ENCODE measurements at places on chromosomes 16 and 17.

- DNase-seq = no peak
Observed at GRCh38 chr16:4933433-4933832, 3.5 kb downstream of the PPL start.

DNA sequence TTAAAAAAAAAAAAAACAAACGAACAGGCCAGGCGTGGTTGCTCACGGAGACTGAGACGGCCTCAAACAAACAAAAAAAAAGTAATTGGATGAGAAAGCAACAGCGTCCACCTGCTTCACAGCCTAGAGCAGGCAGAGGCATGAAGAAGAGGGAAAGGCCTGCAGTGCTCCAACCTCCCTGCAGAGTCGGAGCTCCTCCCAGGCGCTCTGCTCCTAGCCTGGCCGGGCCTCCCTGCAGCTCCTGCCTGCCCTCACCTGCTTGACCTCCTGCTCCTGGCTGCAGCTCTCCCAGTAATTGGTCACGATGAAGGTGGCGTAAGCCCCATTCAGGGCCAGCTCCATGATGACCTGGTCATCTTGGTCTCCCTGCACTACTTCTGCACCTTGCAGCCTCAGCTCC is 5.5 kb downstream of the NMRAL1 start:
- no peak for DNase-seq

- peak; percentile 49 for DNase-seq
Observed at GRCh38 chr17:20116683-20117309, 107.6 kb downstream of the SPECC1 start.

DNA sequence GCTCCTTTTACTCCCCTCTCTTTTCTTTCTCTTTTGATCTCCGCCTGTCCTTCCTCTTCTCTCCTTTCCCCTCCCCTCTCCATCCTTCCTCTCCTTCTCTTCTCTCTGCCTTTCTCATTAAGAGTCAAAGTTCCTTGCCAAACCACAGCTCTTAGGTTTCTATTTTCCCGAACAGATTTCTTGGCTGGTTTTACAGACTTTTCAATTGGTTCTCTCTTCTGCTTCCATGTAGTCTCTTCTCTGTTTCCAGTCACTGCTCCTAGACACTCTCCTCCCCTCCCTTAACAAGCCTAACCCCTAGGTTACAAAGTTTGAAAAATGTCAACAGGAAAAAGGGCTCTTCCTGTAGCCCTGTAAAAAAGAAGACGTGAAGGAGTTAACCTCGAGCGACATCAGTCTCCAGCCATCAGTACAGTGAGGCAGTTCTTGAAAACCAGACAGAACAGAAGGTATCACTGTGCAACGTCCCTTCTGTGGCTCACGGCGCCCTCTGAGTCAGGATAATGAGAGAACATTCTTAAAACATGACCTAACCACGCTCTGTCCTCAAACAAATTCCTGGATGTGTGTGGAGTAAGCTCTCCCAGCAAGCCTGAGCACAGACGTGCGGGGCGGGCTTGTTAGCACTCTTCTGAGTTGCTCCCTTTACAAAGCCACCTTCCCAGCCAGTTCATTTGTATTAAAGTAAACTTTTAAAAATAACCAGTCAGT is 11.6 kb upstream of the MARCHF10 start:
- peak; percentile 89 for DNase-seq

- peak; percentile 42 for DNase-seq
Observed at GRCh38 chr17:64531955-64532371, 25.2 kb downstream of the CEP95 start.

GRCh38 chr16:12149971-12150370 is 173.4 kb downstream of the SNX29 start:
- DNase-seq = no peak

GRCh38 chr17:74920642-74921025 is 2.4 kb downstream of the USH1G start:
- DNase-seq = no peak

DNA sequence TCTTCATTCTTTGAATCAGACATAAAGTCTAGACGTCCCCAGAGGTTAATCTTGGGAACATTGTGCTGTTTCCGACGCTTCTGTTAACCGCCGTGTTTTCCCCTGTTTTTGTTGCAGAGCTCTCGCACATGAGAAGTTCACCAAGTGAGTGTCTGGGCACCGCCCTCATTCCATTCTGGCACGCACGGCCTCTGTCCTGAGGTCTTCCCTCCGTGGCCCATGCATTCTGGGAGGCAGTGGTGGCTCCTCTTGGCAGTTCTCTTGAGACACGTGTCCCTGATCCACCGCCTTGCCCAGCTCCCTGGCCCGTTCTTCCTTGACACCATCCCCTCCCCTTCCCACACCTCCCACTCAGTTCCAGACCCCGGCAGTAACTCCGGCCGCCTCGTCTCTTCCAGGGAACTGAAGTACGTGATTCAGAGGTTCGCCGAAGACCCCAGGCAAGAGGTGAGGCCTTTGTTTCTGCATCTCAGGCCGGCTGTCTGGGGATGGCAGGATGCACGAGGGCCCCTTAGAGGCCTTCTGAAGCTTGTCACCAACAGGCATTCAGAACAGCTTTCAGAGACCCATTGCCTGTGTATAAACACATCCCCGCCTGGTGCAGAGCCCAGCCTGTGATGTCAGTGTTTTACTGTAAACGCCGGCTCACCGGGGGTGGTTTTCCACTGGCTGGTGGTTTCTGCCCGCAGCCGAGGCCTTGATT is 85.9 kb upstream of the PLCG2 start:
- peak; percentile 51 for DNase-seq

DNA sequence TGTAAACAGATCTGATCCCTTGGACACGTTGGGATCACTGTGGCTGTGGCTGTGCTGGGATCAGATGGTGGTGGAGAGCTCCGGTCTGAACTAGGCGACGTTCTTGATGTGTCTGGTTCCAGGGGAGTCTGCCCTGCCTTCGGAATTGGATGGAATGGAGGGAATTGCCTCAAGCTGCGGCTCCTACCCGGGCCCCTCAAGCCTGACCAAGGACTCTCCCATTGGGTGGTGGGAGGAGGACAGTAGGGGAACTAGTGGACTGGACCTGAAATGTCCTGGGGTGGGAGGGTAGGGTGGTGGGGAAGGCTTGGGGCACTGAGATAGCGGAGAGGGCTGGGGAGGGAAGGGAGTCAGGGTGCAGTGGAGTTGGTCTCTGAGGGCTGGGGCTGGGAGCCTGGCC is 3.2 kb upstream of the UBALD1 start:
- DNase-seq = no peak

- DNase-seq = no peak
Observed at GRCh38 chr17:1183171-1183873, 3.5 kb upstream of the ABR start.

GRCh38 chr17:6475411-6475810 is 31.2 kb downstream of the PIMREG start:
- no peak for DNase-seq

DNA sequence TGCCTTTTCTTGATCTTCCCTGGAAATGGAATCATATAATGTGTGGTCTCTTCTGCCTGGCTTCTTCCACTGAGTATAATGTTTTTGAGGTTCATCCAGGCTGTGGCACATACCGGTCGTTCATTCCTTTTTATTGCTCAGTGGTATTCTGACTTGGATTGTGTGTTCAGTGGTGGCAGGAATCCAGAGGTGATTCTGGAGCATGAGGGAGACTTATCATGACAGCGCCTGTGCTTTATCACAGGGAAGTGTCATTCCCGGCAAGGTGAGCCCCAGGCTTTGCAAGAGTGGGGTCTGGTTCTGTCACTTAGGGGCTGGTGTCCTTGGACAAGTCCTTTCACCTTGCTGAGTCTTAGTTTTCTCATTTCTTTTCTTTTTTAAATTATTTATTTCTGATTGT is 53.0 kb downstream of the IRX3 start:
- DNase-seq = no peak

GRCh38 chr17:4534928-4535666 is 20.1 kb downstream of the MYBBP1A start:
- DNase-seq = peak; percentile 20

GRCh38 chr17:31559584-31560501 is 168.4 kb downstream of the RAB11FIP4 start:
- DNase-seq = peak; percentile 49

GRCh38 chr16:61676740-61677139 is 359.5 kb downstream of the CDH8 start:
- DNase-seq = no peak

DNA sequence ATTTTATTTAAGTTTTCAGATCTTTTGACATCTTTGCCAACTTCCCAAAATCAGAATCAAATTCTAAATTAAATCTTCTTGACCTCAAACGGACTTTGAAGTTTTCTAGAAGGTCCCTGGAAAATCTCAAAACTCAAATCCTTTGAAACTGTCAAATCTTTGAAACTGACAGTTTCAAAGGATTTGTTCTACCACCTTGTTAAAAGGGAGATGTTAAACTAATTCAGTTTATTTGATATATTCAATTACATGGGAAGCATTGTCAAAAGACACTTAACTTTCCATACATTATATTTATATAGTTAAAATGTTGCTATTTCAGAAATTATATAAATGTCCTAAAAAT is 3.4 kb upstream of the DPEP1 start:
- no peak for DNase-seq

GRCh38 chr17:47981462-47981861 is 10.5 kb downstream of the CDK5RAP3 start:
- no peak for DNase-seq

GRCh38 chr17:5526821-5527598 is 40.6 kb downstream of the MIS12 start:
- peak; percentile 92 for DNase-seq

GRCh38 chr16:47965439-47965838 is 190.4 kb downstream of the ABCC12 start:
- no peak for DNase-seq

- DNase-seq = no peak
Observed at GRCh38 chr17:79988185-79988971, 47.3 kb downstream of the TBC1D16 start.

DNA sequence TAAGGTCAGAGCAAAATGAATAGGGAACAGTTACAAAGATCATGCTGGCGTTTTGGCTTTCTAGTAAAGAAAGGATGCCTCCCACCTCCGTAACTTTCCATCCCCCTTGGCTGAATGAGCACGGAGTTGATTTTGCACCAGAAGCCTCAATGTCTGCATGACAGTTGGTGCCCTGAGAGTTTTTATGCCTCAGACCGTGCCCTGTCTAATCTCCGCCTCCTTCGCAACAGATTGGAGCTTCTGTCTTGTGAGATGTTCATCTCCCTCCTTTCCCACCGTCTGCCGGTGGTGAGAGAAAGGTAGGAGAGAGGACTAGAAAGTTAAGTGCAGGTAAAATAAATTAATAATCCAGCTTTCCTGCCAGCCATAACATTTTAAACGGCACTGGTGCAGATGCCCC is 1.9 kb downstream of the HS3ST4 start:
- DNase-seq = no peak

- no peak for DNase-seq
Observed at GRCh38 chr17:80663781-80664206, 119.2 kb downstream of the RPTOR start.

GRCh38 chr17:76461765-76462555 is 5.4 kb upstream of the AANAT start:
- DNase-seq = no peak

DNA sequence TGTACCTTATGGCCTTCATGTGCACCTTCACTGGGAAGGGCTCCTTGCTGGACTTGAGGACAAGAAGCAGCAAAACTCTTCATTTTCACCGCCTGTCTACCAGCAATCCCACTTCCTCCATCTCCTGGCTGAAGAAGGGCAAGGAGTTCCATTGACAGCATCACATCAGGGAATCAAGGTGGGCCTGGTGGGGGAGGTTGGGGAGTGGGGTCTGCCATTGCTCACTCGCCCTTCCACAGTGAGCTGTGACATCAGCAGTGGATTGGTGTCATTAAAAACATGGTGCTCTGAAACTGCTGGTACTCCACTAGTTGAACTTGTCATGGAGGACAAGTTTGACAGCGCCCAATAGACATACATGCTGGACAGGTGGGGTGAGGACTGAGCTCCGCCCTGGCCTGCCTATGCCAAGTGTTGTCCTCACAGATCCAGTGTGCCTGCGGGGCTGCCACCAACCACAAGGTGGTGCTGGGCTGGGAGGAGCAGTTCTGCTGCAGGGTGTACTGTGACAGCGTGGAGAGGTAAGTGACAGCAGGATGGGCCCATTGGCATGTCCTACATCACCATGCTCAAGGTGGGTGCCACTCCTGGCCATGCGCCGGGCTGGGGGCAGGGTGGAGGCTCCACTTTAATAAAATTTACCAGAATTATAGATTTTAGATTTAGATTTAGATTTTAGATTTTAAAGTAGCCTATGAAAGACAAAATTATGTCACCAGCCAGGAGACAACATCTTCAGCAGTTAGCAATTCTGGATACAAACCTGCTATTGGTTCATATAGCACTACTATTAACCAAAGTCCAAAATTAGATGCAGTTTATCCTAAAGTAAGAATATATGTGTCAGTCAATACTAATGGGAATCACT is 1729.1 kb downstream of the TP53TG3F start:
- DNase-seq = no peak

- DNase-seq = peak; percentile 71
Observed at GRCh38 chr17:57861790-57862693, 12.2 kb upstream of the MRPS23 start.

DNA sequence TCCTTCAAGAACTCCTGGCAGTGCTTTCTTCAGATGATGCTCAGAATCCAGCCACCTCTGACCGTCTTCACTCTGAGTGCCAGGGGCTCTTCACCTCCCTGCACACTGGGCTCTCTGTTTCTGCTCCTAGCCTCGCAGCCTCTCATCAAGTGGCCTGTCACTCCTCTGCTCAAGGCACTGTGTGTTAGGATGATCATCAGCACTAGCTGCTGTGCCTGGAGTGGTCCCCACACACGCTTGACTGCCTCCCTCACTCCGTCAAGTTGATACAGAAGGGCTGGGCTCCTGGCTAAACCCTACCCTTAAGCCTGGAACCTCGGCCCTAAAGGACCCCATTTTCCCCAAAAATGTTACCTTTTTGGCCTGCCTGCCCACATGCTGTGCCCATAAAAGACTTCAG is 15.6 kb downstream of the KRT9 start:
- no peak for DNase-seq

- no peak for DNase-seq
Observed at GRCh38 chr16:87491522-87492290, 1.1 kb downstream of the ZCCHC14 start.

DNA sequence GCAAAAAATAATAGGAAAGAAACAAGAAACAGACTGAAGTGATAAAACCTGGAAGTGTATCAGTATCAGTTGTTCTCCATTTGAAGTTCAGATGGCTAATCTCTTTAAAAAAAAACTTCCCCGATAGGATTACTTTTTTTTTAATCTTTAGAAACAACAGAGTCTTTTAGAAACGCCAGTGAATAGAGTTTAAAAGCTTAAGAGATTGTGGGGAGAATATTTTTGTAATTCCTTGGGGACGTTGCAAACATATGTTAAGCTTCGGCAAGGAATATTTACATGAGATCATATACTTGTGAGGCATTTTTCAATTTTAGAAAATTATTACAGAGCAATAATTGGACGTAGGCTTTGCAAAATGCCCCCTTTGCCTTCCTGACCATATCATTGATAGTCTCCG is 13.2 kb downstream of the MAF start:
- no peak for DNase-seq

DNA sequence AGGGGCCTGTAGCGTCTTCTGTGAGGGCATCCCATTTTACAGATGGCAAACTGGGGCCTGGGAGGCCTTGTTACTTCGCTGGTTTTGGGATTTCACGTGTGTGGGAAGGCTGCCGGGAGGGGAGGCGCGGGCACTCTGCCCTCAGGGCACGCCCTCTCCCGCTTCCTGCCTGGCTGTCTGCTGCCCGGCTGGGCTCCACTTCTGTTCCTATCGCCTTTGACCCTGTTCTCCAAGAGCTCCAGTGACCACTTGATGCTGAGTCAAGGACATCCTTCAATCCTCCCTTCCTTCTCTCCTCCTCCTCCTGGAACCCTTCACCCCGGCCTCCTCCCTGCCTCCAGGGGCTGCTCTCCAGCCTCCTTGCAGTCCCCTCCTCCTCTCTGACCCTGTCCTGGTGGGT is 16.0 kb downstream of the SPNS3 start:
- no peak for DNase-seq

GRCh38 chr16:72995151-72995881 is 52.6 kb downstream of the ZFHX3 start:
- DNase-seq = no peak

All from right hindlimb (tissue), 1 donor.